ENCODE measurements at places on chromosomes 2 and 18.

DNA sequence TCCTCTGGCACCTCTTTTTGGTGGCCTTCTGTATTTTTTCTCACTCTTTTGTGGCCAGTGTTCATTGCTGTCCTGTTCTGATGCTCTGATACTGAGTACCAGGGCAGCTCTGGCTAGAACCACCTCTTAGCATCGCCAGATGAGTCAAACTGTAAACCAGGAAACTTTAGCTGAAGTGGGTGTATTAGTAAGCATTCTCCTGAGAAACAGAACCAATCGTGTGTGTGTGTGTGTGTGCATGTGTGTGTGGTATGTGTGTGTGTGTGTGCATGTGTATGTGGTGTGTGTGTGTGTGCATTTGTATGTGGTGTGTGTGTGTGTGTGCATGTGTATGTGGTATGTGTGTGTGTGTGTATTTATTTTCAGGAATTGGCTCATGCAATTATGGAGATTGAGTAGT is 166.3 kb upstream of the SKOR2 start:
- no peak for DNase-seq

DNA sequence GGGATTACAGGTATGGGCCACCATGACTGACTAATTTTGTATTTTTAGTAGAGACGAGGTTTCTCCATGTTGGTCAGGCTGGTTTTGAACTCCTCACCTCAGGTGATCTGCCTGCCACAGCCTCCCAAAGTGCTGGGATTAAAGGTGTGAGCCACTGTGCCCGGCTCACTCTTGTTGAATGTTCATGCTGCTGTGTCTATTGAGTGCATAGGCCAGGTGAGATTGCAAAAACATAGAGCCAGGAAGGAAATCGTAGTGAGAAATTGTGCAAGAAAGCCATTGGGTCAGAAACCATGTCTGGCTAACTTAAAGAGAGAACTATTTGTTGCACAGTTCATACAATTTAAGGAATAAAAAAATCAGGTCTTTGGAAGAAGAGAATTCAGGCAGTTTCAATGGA is 45.5 kb upstream of the FZD5 start:
- no peak for DNase-seq

GRCh38 chr2:68423966-68424650 is 43.0 kb downstream of the FBXO48 start:
- no peak for DNase-seq

DNA sequence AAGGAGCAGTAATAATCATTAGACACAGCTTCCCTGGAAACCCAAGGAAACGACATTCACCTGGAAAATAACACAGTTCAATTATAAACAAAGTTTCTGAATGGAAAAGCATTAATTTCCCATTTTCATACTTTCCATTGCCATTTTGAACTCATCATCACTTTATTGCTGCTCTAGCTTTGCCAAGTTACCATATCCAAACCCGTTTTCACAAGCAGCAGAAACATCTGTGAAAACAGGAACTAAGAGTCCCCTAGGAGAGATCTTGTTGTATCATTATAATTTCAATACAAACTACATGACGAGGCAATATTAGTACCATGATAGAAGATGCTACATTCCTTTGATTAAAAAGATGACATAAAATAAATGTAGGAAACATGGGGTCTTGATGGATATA is 597.0 kb upstream of the NRXN1 start:
- no peak for DNase-seq

- no peak for DNase-seq
Measured at GRCh38 chr2:142536966-142537365, 340.5 kb upstream of the KYNU start.

DNA sequence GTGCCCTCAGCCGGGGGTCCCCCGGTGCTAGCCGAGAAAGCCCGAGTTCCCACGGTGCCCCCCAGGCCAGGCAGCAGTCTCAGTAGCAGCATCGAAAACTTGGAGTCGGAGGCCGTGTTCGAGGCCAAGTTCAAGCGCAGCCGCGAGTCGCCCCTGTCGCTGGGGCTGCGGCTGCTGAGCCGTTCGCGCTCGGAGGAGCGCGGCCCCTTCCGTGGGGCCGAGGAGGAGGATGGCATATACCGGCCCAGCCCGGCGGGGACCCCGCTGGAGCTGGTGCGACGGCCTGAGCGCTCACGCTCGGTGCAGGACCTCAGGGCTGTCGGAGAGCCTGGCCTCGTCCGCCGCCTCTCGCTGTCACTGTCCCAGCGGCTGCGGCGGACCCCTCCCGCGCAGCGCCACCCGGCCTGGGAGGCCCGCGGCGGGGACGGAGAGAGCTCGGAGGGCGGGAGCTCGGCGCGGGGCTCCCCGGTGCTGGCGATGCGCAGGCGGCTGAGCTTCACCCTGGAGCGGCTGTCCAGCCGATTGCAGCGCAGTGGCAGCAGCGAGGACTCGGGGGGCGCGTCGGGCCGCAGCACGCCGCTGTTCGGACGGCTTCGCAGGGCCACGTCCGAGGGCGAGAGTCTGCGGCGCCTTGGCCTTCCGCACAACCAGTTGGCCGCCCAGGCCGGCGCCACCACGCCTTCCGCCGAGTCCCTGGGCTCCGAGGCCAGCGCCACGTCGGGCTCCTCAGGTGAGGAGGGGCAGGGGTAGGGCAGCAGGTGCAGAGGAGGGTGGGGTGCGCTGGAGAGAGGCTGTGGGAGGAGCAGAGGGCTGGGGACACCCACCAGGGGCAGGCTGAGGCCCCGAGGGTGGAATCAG is 14.1 kb upstream of the GMPPA start:
- no peak for DNase-seq

DNA sequence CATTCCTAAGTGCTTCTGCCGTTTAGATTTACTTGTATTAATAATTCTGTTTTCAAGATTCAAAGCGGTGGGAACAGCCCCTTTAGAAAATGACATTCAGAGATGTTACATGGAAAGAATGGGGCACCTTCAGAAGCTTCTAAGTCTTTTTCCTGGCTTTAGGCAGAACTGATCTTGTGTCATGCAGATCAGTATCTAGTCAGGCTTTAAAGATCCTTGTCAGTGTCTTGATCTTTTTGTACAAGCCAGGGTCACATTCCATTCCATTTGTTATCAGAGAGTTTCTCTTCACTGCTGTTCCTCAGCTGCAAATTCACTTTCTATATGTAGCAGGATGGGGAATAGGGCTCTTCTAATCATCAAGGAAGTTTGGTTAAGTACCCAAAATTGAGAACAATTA is 275.3 kb downstream of the DCC start:
- DNase-seq: no peak

- peak; percentile 28 for DNase-seq
Measured at GRCh38 chr2:239313776-239314175, 87.0 kb downstream of the HDAC4 start.

- DNase-seq: no peak
Measured at GRCh38 chr2:106156305-106157296, 37.5 kb downstream of the UXS1 start.

DNA sequence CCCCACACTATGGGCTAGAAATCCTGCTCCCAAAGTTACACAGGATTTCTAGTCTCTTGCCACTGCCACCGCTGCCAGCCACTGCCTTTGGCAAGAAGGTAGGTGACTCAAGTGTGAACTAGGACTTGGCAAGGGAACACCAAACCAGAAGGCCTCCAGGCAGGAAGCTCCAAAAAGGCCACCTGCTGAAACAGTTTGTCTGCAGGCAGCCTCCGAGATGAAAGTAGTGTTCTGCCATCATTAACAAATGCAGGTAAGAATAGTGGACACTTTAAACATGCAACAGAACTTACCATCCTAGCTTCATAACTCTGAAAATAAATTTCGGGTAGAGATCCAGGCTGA is 3.9 kb downstream of the ANKRD44 start:
- DNase-seq: peak; percentile 55

DNA sequence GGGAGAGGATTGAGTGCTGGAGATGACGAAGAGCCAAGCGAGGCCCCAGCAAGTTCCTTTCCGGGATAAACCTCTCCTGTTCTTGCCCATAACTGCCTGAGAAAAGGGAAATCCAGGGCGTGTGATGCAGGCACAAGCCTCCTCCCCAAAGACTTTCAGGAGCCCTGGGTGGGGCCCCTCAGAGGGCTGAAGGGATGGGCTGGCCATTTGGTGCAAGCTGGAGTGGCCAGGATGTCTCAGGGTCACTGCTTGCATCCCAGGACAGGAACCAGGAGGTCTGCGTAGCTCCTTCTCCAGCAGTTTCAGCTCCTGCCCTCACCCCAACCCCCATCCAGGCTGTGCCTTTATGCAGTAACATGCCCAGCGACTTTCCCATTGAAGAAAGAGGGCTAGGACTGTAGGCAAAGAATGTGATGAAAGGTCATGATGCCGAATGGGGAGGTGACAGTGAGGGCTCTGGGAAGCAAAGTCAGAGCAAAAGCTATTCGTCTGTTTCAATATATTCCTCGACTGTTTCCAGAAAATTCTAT is 80.2 kb downstream of the PXDN start:
- DNase-seq: no peak

GRCh38 chr2:101820519-101820918 is 123.0 kb downstream of the MAP4K4 start:
- DNase-seq: no peak

- DNase-seq: no peak
Measured at GRCh38 chr2:203973000-203973399, 36.4 kb downstream of the ICOS start.

GRCh38 chr2:233487748-233488345 is 78.7 kb downstream of the USP40 start:
- no peak for DNase-seq

DNA sequence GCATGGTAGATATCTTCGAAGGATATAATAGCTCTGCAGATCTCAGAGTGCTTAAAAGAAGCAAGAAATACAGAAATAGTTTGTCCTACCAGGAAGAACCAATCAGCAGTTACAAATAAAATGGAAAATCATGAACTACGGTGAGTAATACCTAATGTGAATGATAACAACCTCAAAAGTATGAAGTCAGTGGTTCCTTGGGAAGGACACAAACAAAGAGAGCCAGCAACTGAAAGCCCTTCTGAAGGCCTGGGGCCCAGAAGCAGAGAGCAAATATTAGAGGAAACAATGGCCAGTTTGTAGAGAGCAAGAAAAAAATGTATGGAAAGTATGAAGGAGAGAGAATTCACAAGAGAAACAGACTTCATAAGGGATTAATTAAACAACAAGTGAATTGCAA is 226.8 kb upstream of the CHST9 start:
- DNase-seq: no peak

DNA sequence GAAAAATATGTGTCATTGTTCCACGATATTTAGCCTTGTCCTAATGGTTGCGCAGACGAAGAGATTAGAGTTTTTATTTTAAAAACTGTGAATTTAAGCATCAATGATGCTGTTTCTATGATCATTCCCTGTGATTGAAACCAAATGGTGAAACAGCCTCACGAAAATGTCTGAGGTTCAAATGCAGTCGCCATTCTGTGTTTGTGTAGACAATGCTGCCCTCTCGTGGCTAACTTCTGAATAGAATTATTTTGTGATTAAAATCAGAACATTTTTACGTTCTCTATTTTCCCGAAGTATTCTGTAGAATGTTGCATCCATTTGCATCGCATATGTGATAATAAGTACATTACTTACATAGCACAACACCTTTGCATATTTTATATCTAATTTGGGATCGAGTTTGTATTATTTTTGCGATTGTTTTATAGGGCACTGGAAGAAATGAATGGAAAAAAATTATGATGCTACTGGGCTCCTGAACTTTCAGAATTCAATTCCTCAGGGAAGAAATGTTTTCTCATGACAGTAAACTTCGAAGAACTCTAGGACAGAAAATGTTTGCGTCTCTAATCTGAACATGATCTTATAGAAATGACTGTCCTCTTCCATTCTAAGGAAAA is 54.8 kb upstream of the CREB1 start:
- no peak for DNase-seq

DNA sequence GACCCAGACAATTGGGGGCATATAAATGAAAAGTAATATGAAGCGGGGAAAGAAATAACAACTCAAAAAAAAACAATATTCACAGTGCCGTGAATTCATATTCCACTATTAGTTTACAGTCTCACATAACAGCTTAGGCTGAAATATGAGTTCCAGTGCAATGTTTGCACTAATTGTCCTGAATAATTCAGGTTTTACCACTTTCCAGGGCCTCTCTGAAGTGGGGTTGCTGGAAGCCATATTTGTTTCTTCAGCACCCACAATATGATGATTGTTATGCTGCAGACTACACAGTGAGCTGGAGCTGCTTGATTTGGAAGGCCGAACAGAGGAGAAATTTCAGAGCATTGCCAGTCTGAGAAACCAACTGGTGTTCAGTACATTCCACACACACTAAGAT is 894.5 kb upstream of the ACVR2A start:
- no peak for DNase-seq

- DNase-seq: no peak
Measured at GRCh38 chr18:48693006-48693405, 154.2 kb downstream of the CTIF start.

DNA sequence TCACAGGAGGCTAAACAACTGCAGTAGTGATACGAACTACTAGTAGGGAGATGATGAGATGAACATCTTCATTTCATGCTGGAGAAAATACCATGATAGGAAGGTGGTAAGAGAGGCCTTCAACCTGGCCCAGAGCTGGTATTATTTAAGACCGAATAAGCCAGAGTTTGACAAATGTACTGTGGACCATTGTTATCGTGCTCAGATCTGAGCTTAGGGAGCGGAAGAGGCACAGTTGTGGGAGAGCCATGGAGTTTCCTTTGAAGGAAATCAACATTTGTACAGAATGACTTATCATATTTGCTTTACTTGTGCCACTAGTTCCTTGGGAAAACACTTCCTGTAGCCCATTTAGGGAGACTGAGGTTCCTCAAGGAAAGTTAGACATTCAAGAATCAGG is 260.6 kb upstream of the TNP1 start:
- no peak for DNase-seq

DNA sequence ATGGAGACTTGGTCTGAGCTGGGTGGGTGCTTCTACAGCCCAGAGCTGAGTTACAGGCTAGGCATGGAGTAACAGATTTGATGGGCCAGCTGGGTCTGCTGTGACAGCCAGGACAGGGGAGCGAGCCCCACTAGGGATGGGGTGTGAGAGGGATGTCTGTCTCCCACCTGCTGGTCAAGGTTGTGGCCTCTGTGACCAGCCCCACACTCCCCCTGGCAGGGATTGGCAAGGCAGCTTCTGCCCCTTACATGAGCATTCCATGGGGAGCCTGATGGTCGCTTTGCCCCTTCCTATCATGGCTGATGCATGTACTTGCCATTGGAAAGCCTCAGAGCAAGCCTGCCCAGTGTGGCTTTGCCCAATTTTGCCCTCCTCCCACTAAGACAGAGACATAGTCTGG is 162.0 kb upstream of the FIGN start:
- DNase-seq: no peak

- no peak for DNase-seq
Measured at GRCh38 chr18:70154591-70155194, 50.8 kb downstream of the RTTN start.

- DNase-seq: no peak
Measured at GRCh38 chr2:128564551-128564950, 245.9 kb upstream of the HS6ST1 start.

- no peak for DNase-seq
Measured at GRCh38 chr2:173240083-173240482, 114.6 kb upstream of the CDCA7 start.

DNA sequence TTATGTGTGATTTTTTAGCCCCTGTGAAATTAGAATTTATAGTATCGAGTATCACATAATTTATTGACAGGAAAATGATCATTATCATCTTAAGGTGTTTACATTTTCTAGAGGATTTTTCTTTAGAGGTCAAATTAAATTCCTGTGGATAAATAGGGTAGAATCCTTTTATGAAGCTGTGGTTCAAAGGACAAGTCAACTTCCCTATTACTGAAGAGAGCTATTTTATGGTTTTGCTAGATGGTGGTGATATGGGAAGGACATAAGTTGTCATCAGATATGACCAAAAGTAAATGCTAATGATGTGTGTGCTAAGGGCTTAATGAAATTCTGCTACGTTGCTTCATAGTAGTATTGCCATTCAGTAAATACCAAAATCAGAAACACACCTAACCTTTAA is 80.1 kb downstream of the EML4 start:
- DNase-seq: no peak

All from lower lobe of right lung (tissue), 2 donors.